ENCODE measurements at places on chromosomes 16 and 17. TPM values are rescaled to one million over a fixed set of nuclear protein-coding genes. Genes with fewer than 3 reads are reported as not detected.

GPRC5C gene
- 10.0 TPM for total RNA-seq

ABCA6 gene
- 3.7 TPM for total RNA-seq

CARD14 gene
- total RNA-seq = 0.31 TPM

HOXB6 gene
- total RNA-seq = not detected

DNA sequence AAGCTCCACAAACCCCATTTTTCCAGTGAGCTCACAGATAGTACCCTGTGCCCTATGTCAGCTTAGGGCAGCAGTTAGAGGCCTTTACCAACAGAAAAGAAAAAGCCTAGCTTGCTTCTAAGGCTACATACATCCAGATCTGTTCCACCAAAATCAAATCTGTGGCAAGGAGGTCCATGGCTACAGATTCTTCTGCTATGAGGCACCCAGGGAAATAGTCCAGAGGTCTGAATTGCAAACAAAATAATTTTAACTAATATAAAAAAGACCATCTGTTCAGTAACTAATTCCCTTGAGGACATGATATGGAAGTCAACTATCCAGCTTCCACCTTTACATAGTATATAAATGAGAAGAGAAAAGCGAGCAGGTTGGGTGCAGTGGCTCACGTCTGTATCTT, 129.3 kb downstream of the PARN start:
- DNase-seq = no peak

- DNase-seq = no peak
Measured at GRCh38 chr17:6701719-6702118, 11.4 kb downstream of the SLC13A5 start.

- no peak for DNase-seq
Measured at GRCh38 chr16:2511996-2512734, 1.6 kb upstream of the ATP6V0C start.

GRCh38 chr16:85639529-85640253, 26.6 kb downstream of the GSE1 start:
- peak; percentile 74 for DNase-seq

DNA sequence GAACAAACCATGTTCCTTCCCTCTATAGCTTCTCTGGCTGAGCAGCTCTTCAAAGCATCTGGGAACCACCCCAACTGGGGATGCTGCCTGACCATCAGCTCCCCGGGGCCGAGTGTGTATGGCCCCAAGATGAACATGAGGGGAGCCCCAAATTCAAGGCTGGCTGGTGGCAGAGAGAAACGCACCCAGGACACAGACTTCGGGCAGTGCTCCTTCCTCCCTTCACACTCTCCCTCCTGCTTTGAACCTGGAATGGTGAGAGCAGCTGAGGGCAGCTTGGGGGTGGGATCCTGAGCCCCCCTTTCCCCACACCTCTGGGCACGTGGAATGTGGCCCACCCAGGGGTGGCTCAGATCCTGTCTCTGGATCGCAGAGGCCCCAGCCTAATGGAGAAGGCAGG, 17.2 kb downstream of the TLE7 start:
- no peak for DNase-seq

DNA sequence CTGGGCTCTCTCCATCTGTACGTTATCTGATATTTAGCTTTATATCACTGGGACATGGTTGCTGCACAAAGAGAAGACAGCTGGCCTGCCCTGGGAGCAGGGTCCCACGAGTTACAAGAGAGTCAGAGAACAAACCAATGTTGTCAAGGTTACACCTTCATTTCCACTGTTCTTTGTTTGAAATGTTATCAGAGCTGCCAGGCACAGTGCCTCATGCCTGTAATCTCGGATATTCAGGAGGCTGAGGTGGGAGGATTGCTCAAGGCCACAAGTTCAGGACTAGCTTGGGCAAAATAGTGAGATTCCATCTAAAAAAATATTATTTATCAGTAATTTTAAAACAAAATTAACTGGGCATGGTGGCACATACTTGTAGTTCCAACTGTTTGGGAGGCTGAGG, 34.6 kb downstream of the ATP6V0A1 start:
- DNase-seq = no peak

DNA sequence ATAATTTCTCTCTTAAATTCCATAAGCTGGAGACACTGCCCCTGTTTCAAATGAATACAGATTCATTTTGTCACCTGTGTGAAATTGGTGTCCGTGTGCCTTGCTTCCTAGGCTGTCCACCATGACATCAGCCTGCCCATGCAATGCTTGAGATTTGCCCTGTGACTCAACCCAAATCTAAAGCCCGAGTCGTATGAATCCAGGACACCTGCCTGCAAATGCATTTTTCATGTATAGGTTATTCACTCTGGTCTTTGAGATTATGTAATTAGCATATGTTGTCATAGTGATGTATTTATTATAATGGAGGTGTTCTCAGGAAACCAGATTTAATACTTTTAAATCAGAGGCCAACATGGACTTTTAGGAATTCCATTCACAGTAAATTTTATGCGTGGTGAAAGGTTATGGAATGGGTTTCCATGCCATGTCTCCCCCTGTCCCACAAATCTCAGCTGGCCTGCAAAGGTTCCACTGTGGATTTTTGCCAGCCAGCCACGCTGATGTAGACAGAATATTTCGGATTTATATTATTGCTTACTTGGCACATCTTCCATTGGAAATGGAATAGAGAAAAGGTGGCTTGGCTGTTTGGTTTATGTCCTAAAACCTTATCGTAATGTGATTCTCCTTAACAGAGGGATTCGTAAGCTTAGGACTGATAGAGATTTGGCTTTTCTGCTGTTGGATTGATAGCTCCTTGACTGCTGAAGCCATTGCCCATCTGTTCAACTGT, 551.1 kb downstream of the WWOX start:
- DNase-seq = no peak

DNA sequence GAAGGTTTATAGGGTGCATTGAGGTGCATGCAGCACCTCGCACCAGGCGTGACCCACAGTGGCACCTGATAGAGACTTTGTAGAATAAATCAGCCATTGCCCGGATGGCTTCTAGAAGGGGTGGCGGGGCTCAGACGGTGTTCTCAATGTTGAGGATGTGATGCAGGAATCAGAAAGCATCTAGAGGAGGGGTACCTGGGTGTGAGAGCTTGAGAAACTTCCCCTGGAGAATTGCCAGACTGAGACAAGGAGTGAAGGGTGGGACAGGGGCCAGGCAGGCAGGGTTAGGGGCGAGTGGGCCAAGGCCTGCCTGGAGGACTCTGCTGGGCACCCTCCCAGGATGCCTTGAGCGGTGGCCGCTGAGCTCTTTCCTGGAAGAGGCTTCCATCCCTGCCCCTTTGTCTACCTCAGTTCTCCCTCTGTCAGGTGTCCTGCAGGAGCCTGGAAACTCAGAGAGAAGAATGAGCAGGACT, 9.3 kb upstream of the ADGRG1 start:
- DNase-seq = no peak

DNA sequence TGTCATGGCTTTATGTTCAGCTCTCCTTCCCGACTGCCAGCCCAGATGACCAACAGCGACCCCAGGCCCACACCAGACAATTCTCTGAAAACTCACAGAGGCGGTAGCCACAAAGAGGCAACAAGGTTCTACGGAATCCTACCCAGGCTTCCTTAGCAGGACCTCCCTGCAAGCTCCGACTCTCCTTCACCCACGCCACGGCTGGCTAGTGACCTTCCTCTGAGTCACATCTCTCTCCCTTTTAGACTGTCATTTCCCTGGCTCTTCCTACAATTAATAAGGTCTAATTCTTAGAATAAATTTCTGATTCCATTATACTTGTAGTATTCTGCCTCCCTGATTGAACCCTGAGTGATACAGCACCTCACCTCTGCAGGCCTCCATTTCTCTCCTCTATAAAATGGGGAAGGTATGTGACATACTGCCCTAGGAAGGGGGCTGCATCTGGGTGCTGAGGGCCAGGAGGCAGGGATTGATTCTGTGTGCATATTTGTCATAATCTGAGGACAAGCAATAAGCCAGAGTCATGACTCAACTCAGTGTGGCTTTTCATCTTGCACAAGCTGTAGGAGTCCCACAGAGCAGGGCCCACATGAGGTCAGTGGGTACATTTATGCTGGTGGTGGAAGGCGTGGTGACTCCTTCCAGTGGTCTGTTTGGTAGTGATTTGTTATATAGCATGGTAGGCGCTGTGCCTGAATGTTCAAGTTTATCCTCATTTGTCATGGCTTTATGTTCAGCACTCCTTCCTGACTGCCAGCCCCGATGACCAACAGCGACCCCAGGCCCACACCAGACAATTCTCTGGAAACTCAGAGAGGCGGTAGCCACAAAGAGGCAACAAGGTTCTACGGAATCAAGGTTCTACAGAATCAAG, 46.2 kb downstream of the SMPD3 start:
- no peak for DNase-seq

DNA sequence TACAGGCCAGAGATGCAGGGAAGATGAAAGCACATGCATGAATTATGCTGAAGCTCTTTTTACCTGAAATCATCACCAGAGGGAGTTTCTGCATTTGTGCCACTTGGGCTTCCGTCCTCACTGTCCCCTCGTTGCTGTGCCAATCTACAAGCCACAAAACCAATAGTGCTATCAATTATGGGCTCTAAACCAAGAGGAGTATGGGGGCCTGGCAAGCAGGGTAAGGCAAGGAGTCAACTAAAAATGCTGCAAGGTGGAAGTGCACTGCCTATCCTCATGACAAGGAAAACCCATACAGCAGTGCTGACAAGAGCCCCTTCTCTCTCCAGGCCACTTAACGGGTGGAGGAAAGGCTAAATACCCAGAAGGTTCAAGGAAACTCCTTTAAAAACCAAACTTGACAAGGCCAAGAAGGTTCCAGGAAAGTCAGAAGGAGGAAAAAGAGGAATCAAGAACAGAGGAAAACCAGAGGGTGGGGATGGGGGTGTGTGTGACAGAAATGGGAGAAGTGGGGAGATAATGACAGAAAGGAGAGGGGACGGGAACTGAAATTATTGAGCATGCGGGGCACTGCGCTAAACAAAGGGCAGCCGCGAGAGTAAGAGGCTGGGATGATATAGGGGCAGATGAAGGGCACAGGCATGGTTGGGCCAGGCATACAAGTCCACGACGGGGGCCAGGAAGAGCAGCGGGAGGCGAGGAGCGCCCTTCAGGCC, 674 bp downstream of the C17orf75 start:
- DNase-seq = no peak

DNA sequence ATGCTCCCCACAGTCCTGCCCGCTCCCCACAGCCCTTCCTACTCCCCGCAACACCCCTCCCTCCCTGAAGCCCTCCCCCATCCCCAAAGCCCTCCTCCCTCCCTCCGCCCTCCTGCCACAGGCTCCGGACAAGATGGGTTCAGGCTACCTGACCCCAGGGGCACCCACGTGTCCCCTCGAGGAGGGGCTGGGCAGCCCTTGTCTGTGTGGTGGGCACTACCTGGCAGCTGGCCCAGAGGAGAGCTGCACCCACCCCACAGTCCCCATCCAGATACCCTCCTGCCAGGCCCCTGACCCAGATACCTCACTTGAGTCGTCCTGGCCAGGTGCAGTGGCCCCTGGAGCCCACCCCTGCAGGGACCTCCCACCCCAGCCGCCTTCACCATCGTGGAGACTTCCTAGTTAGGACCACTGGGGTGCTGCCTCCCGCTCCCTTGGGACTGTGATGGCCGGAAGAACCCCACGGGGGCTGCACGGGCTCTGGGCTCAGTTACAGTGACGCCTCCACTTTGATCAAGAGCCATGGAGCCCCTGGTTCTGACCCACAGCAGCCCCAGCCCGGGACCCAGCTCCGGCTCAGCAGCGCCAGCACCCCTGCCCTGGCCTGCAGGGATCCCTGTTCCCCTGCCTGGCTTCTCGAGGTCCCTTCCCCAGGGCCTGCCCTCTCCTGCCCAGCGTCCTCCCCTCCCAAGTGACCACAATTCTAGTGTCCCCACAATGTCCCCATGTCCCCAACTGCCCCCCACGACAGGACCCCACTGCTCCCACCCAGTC, 806 bp downstream of the PERCC1 start:
- no peak for DNase-seq

DNA sequence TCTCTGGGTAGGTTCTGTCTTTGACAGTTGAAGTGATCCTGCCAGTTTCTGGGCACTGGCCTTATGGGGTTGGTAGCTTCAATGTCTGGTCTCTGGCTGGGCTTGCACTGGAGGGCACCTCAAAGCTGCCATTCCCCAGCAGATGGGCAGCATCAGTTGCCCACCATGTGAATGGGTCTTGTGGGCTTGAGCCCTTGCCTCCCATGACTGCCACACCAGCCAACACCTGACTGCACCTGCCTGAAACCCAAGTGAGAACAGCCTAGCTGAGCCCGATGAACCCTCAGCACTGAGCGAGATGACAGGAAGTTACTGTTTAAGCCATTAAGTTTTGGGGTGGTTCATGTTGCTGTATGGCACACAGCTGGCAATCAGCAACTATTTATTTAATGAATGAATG, 69.1 kb upstream of the AXIN2 start:
- no peak for DNase-seq

DNA sequence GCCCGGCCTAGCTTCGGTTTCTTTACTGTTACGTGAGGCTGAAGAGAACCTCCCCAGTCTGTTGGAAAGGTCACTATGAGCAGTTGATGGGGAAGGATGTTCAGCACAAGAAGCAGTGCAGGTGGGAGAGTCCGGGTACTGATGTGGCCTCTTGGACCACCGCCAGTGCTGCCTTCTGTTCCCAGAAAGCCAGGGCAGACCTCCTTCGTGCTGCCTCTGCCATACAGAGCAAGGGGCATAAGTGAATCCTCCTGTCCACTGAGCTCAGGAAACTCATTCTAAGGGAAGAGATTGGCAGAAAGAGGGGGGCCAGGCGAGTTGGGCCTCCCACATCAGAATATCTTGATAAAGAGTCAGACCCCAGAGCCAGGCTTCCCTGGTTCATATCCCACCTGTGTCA, 3.7 kb downstream of the PPP4C start:
- DNase-seq = no peak
